ENCODE measurements at places on chromosomes 4 and X.

DNA sequence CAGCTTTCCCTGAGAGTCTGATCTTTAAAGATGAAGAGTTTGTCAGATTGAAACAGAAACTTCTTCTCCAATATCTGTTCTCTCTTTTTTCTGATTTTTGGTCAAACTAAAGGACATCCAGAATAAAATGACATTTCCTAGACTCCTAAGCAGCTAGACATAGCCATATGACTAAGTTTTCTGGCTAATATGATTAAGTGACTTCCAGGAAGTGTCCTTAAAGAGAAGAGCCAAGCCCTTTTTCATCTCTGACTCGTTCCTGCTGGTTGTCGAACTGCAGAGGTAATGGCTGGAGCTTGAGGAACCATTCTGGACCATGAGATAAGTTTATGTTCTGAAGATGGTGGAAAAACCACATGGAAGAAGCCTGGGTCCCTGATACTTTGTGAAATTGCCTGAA lies 546.0 kb downstream of the BCOR start:
- DNase-seq, result no peak

- no peak for DNase-seq
Measured at GRCh38 chrX:153440556-153441135, 5.2 kb downstream of the TREX2 start.

DNA sequence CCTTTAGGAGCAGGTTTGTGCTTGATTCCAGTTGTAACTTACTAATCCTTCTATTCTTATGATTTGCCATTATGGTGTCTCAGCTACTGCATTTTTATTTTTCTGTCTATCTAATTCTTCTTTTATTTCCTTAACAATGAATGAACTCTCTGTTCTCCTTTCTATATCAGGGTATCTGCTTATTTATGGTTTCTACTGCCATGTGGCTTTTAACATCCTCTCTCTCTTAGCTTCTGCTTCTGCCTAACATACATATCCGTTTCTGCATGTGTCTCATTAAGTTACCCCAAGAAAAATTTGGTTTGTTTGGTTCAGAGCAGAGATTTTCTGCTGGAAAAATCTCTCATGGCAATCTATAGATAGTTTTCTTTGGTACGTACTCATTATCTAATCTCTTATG lies 614.4 kb downstream of the RPA4 start:
- DNase-seq, result no peak

DNA sequence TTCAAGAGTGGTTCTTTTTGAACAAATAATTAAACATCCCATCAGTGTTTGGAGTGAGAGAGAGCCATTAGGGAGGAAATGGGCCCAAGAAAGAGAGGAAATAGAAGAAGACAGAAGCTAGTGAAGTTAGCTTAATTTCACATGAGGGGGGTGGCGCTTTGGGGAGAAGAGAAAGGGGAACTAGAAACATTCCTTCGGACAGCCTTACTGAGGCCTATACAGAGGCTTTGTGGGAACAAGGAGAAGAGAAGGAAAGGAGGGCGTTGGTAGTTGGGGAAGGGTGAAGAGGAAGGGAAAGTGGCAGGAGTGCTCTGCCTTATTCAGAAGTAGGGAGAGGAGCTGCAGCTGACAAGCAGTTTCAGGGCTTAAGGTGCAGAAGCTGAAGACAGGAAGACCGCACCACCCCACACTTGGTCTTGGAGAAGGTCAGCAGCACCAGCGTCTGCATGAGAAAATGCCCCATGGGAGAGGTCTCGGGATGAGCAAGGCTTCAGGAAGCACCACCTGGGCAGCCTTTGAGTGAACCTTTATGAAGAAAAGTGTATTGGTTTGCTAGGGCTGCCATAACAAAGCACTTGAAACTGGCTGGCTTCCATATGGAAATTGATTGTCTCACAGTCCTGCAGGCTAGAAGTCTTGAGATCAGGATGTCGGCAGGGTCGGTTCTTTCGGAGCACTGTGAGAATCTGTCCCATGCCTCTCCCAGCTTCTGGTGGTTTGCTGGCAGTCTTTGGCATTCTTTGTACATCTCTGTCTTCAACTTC lies 85.1 kb downstream of the KIT start:
- no peak for DNase-seq

- DNase-seq, result peak; percentile 81
Measured at GRCh38 chr4:6999172-7000086, 43.7 kb upstream of the TADA2B start.

- no peak for DNase-seq
Measured at GRCh38 chrX:17592117-17592516, 145.2 kb upstream of the SCML1 start.

GRCh38 chr4:81790477-81790876 lies 318.8 kb upstream of the RASGEF1B start:
- no peak for DNase-seq

- no peak for DNase-seq
Measured at GRCh38 chrX:120331116-120331515, 19.9 kb upstream of the TMEM255A start.

- DNase-seq, result no peak
Measured at GRCh38 chrX:106150701-106151100, 17.4 kb upstream of the PWWP3B start.

GRCh38 chrX:22365460-22365859 lies 92.7 kb downstream of the CBLL2 start:
- no peak for DNase-seq

DNA sequence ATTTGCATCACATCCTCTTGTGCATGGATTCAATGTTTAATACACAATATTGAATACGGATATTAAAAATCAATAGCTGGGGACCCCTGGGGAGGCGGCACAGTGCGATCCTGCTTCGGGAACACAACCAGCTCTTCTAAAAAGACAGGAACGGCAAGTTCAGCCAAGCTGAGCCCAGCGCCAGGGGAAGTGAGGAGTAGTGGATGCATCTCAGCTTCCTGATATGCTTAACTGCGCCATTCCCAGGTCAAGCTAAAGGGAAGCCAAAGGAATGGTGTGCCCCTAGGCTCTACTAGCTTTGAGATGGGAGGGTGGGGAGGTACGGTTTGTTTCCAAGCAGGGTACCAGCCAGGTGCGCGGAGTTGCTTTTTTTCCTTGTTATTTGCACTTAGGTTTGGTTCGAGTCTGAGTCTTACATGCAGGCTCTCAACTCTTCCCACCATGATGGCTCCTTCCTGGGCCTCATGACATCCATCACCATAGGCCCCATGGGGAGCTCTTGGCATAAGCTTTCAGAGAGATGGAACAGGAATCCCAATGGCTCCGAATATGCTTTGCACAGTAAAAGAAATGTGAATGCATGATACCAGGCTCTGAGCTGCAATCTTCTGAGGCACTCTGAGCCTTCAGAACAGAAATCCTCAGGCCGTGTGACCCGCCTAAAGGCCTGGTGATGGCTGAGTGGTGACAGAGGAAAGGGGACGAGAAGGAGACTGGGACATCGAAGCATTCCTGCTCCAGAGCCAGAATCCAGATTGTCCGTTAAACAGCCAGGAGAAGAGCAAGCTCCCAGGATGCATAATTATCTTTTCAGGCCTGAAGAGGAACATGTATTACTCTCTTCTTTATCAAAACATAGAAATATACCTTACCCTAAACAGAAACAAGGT lies 51.8 kb upstream of the BCOR start:
- no peak for DNase-seq

GRCh38 chr4:74284053-74284452 lies 24.2 kb upstream of the EPGN start:
- DNase-seq, result no peak

DNA sequence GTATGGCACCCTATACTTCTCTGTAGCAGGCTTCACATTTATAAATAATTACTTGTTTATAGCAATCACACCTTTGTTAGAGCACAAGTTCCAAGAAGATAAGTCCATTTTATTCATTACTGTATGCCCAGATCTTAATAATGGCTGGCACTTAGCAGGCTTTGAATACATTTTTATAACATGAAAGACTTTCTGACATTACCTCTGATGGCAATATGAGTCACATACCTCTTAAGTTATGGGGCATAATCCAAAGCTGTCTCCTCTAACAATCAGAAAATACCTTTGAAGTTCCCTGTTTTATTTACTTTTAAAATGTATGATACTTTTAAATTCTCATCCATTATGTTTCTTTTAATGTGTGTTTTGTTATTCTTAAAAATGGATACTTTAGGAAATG lies 12.2 kb downstream of the SCRG1 start:
- no peak for DNase-seq

DNA sequence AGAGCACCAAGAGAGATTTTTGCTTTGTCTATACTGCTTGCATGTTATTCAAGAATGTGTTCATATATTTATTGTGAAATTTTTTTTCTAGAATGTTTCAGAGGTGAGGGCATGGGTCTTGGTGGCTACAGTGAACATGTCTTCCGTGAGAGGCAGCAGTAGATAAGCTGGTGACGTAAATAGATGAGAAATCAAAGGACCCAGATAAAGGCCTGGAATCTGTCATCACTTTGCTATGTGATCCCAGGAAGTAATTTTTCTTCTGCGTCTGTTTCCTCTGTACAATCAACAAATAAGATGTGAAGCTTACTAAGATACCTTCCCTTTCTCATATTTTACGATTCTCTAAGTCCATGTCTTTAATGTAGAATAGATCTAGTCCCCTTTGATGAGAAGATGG lies 129.1 kb downstream of the COL4A6 start:
- no peak for DNase-seq

DNA sequence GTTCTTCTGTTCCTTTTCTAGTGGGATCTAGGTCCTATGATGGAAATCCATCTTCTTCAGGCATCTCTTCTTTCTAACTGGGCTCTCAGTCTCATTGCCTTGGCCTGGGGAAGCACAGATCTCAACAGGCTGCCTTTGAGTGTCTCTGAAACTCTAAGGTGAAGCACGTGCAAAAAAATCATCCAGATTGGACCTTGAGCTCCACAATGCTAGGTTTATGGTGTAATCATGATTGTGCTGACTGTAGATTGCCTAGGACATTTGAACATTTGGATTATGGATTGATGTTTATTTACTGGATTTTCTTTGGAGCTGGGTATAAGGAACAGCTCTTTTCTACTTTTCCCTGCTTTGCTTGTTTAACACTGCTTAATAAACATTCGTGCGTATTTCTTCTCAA lies 191.5 kb upstream of the NR3C2 start:
- no peak for DNase-seq

DNA sequence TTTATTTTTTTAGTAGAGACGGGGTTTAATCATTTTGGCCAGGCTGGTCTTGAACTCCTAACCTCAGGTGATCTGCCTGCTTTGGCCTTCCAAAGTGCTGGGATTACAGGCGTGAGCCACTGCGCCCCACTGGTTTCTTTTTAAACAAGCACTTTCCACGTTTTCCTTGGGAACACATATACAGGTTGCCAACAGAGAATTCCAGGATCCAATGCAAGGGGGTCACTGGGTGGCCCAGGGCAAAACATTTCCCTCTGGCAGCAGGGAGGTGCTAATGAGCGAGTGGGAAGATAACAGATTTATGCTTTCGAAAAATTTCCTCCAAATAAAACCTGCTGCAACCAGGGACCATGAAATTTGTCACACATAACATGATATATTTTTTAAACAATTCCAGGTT lies 41.1 kb downstream of the ADRA2C start:
- no peak for DNase-seq

DNA sequence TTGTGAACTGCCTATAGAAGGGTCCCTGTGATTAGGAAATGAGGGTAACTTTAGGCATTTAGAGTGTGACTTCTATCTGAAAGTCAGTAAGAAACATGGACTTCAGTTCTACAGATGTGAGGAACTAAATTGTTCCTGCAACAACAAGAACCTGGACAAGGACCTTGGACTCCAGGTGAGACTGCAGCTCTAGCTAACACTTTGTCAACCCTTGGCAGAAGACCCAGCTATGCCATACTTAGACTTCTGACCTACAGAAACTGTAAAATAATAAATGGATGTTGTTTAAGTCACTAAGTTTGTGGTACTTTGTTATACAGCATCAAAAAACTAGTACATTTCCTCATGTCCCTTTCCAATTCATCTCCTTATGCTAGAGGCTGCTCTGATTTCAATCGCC lies 580.8 kb downstream of the IQCM start:
- DNase-seq, result no peak

DNA sequence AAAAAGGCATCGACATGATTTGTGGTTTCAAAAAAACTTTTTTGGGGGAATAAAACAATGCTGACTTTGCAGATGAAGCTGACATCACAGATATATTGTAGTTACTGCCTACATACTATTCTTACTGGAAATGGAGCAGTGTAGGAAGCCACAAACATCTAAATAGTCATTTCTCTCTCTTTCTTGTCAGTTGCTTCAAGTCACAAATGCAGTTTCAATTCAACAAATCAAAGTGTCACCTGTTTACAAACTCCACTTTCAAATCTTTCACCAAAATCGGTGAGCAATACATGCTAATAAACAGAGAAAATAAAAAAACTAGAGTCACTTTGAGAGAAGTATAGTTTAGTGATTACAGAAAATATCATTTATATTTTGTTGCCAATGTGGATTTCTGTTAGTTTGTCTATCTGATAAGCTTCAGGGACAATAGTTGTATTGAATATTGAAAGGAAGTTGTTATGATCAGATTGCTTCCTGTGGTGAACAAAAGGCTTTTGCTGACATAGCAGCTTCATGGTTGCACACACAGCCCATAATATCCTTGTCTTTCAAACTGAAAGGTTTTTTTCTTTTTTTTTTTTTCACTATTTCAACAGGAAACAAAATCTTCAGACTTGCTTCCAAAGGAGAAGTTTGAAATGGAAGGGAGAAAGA lies 49.7 kb upstream of the PTPN13 start:
- DNase-seq, result peak; percentile 31

- no peak for DNase-seq
Measured at GRCh38 chr4:6960628-6961412, 51.2 kb downstream of the TBC1D14 start.

DNA sequence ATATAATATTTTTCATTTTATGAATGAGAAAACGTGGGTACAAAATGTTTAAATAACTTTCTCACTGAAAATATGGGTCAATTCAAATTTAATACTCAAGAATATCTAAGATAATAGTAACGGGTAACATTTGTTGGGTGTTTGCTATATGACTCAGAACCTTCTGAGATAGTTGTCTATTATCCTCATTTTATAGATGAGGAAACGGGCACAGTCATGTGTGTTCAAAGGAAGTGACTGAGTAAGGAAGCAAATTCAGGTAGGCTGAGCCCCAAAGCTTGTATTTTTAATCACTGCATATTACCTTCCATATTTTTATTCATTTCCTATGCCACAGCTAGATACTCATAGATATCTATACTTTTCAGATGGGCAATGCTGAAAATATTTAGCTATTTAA lies 12.2 kb upstream of the CAMK2D start:
- DNase-seq, result no peak

DNA sequence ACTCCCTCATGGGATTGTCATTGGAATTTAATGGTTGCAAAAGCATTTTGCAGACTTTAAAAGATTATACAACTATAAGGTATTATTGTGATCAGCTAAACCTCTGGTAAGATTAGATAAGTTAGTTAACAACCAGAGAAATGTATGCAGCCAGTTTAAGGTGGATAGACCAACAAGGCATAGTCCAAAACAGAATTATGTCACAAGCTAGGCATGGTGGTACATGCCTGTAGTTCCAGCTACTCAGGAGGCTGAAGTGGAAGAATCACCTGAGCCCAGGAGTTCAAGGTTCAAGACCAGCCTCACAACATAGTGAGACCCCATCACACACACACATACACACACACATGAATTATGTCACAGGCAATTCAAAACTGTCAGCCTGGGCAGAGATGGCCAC lies 54.7 kb upstream of the KLHL13 start:
- no peak for DNase-seq

Data from CD4-positive, alpha-beta T cell treated with Interleukin-4 for 4 hours (primary cell).